ENCODE measurements at places on chromosomes 3 and 15.
A peak's percentile ranks its signal among the peaks of the same experiment; 100 is the strongest.

DNA sequence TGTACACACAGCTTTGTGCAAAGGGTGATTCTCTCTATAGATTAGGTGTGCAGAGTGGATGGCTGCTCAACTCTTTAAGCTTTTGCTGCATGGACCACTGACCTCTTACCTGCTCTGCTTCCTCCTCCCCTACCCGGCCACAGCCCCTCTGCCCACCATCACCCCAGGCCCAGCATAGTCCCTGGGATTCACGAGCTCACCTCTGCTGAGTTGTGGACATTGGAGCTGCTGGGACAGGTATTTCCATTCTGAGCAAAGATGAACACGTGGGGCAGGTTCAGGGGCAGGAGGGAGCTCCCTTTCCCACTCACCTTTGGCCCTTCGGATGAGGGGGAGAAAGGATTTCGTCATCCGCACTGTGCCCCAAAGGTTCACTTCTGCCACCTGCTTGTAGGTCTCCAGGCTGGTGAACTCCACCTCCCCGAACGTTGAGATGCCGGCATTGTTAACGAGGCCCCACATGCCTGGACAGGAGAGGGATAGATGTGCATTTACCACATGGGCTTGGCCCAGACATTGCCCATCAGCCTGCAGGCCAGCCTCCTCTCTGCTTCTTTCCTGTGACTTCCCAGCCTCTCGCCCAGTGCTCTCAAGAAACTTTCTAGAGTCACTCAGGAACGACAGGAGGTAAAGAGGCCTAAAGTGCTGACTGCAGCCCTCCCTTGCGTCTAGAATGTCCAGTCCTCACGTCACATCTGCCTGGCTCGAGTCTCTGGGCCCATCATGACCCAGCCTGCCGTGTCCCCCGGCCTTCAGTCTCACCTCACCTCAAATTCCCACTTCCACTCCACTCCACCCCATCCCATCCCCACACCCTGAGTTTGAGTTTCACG is 41.6 kb downstream of the BDH1 start:
- DNase-seq: no peak

DNA sequence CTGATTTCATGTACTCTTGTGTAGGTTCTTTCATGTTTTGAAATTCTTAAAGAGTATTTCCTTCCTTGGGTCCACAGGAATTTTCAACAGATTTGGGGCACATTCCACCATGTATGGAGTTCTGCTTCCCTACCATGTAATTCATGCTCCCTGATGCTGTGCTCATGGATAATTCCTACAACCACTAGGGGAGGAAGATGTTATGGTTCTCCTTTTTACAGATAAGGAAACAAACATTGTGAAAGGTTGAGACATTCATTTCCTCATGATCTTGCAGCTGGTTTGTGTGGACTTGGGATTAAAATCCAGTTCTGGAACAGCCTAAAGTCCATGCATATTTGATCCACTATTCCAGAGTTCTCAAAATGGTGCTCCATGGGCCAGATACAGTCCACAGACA is 174.9 kb upstream of the FRMD4B start:
- DNase-seq: no peak

- no peak for DNase-seq
Measured at GRCh38 chr15:91921843-91922198, 68.3 kb downstream of the SLCO3A1 start.

- DNase-seq: no peak
Measured at GRCh38 chr3:88133711-88134263, 16.0 kb upstream of the C3orf38 start.

DNA sequence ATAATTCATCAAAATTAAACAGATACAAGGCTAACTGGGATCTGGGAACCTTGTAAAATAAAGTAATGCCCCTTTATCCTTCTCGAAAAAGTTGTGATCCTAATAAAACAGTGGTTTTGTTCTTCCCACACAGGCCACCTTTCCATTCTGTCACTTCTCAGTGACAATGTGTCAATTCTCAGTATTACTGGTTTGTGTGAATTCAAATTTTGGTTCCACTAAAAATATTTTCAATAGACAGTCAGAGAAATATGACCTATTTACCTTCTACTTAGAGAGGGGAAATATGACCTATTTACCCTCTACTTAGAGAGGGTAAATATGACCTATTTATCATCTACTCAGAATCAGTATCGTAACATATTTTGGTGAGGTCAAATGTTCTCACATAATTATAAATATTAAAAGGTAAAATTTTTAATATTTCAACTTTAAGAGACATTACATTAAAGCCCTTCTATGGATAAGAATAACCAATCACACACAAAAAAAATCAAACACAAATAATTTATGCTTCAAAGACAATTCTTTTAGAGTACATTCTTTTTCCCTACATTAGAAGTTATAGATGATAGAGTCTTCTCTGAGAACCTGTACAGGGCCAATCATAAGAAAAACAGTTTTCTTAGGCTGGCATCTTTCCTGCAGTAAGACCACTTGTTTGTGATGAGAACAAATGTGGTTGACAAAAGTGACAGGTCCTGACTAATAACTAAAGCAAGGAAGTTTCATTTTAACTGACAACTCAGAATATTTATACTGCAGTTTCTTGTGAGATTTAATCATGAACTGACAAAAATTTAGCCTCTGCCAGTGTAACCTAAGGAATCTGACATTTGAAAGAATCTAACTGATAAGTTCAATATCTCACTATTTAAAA is 323.3 kb downstream of the DIPK2A start:
- DNase-seq: no peak

GRCh38 chr15:73982222-73982962 is 9.7 kb downstream of the STOML1 start:
- peak; percentile 52 for DNase-seq

DNA sequence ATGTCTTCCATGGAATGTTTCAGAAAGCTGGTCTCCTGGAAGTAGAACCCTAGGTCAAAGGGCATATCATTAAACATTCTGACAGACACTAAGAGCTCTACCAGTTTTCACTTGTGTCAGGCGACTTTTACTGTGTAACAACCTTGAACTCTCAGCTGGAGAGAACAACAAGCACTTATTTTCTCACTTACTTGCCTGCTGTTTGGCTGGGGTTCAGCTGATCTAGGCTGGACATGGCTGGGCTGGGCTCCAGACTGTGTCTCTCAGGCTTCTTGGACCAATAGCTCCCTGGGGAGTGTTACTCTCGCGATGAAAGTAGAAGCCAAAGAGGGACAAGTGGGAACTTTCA is 527.3 kb downstream of the SHQ1 start:
- DNase-seq: no peak

DNA sequence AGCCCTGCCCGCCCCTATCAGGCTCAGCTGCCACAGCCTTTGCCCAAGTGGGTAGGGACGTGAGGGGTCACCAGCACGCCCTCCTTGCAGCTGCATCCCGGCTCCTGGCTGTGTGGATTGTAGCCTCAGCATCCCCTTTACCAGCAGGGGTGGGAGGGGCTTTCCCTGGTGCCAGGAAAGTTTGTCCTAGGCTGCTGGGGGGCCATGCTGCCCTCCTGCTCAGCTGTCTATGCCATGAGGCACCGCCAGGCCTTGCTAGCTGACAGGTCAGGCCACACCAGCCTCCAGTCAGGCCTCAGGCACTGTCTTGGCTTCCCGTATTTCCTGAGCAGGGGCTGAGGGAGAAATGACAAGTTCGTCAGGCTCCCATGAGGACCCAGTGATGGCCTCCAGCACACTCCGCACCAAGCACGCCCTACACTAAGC is 32.3 kb downstream of the TKT start:
- no peak for DNase-seq

DNA sequence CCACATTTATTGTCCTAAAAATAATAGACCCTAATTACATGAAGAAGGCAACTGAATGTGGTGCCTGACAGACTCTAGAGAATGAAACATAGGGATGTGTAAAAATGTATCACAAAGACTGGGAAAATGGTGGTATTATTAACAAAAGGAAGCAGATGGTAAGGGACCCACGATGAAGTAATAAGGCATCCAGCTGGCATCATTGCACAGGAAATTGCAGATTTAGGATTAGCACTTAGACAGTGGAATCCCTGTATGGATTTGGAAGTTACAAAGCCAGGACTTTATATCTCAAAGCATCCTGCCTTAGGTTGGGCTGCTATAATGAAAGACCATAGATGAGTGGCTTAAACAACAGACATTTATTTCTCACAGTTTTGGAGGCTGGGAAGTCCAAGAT is 104.3 kb downstream of the PPM1L start:
- DNase-seq: no peak

GRCh38 chr15:88120026-88120425 is 136.5 kb downstream of the NTRK3 start:
- DNase-seq: no peak

DNA sequence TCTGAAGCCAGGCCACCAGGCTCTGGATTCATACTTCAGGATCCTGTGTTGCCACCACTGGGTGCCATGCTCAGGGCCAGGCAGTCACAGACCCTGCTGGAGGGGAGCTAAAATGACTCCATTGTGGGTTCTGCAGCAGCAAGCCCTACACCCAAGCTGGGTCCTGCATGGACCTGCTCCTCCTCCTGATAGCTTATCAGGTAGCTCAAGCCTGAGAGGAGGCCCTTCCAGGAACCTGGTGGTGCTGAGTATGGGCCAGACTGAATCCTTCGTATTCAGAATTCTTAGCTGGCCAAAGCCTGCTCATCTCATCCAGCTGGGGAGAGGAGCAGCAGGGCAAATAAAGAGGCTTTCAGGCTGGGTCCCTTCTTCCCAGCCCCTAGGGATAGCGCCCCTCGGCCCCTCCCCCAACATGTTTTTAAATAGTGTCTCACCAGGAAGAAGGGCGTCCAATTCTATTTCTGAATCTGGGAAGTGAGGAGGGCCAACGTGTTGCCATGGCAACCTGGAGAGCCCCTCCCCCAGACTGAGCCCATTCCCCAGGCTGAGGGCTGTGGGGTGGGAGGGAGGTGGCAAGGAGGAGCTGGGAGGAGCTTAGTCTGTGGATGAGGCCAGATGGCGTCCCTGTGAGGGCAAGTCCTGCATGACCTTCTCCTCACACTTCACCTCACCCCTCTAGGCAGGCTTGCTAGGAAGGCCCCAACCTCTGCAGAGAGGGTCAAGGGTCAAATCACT is 11.0 kb upstream of the CAMKV start:
- DNase-seq: no peak

GRCh38 chr3:184177331-184177731 is 2.7 kb downstream of the AP2M1 start:
- DNase-seq: no peak

GRCh38 chr3:173993299-173993698 is 595.8 kb downstream of the NLGN1 start:
- peak; percentile 34 for DNase-seq

DNA sequence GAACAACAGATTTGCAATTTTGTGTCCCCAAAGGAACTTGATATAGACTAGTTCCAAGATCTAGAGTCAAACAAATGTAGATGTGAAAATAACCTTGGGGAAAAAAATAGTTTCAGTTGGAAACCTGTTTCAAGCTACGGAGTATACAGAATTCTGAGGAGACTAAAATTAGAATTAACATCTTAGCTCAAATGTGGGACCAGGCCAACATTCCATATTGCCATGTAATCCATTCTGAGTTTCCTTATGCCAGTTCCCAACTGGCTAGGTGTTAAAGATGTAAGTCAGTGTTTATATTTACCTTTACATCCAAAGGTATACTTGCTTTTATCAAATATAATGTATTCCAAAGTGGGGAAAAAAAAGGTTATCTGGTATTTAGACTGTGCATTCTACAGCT is 76.3 kb downstream of the UBE3A start:
- no peak for DNase-seq

DNA sequence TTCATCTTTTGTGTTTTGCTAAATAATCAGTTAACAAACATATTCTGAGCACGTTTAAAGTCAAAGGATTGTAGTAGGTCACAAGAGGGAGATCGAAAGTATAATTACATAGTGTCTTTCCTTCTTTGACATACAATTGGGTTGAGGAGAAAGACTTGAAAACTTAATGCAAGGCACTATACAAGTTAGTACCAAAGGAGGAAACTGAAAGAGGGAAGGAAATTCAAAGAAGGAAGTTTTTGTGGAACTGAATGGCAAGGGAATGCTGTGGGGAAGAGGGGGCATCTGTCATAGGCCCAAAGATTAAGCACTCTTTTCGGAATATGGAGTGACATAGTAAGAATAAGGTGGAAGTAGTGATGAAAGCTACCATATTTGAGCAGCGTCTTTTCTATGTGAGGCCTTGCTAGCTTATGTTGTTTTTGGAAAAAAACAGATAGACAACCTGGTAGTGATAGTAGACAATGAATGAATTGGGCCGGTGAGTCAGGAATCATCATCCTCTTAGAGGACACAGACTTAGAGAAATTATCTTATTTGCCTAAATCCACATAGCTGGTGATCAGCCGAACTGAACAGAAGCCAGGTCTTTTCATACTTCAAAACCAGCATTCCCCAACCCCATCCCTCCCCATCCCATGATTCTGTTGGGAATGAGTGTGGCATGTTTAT is 10.2 kb downstream of the MBNL1 start:
- peak; percentile 33 for DNase-seq

DNA sequence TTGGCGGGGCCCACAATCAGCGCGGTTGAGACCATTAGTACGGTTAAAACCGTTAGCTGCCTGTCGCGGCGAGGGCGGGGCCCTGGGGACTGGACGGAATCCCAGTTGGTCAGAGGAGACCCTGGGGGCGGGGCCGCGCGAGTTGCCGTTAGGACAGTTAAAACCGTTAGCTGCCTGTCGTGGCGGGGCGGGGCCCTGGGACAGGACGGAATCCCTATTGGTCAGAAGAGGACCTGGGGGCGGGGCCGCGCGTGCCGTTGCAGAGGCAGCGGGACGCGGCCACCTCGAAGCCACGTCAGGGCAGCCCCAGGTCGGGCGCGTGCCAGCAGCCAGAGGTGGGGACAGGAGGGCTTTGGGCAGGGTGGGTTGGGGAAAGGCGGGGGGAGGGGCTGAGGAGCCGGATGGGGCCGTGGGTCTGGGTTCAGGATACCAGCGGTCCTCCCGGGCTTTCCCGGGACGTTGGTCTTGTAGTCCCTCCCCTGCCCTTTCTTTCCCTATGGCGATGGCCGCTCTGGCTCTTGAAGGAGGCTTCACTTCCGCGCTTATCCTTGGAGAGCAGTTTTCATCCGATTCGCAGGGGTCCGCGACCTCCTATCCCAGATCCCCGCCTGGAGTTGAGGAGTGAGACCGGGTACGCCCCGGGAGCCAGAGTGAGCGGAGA is 28.0 kb downstream of the KLHDC8B start:
- DNase-seq: no peak

DNA sequence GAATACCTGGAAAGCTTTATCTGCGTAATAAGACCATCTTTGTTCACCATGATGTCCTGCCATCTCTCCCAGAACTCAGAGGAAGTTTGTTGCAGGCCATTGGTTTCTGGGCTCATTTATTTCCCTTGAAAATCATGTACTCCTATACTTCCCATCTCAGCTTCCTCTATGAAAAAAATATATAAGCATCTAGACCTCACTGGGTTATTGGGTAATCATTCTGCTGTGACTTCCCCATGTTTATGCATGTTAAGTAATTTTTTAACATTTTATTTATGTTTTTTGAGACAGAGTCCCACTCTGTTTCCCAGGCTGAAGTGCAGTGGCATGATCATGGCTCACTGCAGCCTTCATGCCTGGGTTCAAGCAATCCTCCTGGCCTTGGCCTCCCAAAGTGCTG is 184.5 kb downstream of the ZPLD1 start:
- no peak for DNase-seq

Data from NAMALWA (cell line).